ENCODE measurements at places on chromosomes 3 and 15.

- no peak for DNase-seq
These were observed 21.5 kb upstream of the USP3 start for GRCh38 chr15:63482874-63483323.

DNA sequence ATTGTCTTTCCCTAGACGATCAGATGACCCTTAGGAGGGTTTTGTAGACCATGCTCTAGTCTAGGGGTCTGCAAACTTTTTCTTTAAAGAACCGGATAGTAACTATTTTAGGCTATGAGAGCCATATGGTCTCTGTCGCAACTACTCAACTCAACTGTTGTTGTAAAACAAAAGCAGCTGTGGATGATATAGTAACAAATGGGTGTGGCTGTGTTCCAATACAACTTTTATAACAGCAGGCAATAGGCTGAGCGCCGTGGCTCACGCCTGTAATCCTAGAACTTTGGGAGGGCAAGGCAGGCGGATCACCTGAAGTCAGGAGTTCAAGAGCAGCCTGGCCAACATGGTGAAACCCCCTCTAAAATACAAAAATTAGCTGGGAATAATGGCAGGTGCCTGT is 6.1 kb upstream of the CMTM6 start:
- DNase-seq = no peak

DNA sequence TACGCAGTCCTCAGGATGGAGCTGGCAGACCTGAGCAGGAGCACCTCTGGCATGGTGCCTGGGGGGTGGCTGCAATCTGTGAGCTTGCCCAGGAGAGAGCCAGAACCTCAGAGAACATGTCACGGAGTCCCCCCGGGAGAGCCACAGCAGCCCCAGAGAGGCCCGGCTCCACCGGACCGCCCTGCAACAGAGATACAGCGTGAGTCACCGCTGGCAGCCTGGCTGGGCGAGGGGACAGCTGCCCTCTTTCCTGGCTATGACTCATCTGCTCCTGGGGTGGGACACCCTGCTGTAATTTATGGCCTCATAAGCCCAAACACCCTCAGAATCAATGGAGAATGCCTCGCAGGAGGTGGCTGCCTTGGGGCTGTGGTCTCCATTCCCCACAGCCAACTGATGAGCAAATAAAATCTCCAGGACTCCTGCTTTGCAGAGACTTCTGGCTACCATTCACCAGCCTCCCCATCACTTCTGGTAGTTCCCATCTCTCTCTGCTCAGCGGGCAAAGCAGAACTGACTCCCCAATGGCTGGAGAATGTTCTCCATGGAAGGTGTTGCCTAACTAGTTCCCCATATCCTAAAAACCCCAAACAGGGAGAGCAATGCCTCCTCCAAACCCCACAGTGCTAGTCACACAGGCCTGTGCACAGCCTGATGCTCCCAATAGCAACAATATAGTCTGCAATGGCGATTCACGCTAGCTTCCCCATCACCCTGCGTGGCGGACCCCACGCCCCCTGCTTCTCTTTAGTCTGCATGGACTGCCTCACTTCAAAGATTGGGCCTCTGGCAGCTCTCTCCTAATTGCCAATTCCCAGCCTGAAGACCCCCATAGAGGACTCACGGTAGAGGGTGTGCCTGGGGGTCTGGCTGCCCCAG is 21.6 kb downstream of the ACSBG1 start:
- DNase-seq = no peak

GRCh38 chr3:8885536-8886316 is 77.5 kb downstream of the RAD18 start:
- no peak for DNase-seq
